Inflammatory macrophage treated with lipopolysaccharide for 4 hours (primary cell): ENCODE measurements at places on chromosomes 12 and 14.

DNA sequence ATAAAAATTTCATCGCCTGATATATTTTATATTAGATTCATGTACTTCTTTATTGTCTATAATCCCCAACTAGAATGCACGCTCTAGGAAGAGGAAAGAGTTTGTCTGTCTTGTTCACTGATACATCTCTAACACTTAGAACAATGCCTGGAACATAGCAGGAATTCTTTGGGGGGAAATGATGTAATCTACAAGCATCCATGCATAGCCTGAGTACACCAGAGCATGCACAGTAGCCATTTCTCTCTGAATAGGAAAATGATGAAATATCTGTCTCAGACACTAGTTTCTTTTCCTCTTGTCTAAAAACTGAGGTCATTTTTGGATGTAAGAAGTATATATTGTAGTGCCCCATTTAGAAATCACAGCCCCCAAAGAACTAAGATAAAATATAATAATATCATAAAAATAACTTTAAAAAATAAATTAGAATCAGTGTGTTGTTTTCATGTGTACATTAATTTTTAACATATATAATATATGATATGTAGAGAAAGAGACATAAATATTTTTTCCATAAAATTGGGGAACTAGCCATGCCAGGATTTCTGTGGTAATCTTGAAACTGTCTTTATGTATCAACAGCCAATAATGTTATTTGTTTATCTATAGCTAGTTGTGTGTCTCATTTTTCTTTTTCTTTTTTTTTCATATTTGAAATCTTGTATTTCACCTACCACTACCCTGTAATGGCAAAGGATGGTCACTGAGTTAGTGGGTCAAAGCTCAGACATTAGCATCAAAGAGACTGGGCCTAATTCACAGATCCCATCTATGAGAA lies 155.6 kb upstream of the TMCC3 start:
- DNase-seq = peak; percentile 87

DNA sequence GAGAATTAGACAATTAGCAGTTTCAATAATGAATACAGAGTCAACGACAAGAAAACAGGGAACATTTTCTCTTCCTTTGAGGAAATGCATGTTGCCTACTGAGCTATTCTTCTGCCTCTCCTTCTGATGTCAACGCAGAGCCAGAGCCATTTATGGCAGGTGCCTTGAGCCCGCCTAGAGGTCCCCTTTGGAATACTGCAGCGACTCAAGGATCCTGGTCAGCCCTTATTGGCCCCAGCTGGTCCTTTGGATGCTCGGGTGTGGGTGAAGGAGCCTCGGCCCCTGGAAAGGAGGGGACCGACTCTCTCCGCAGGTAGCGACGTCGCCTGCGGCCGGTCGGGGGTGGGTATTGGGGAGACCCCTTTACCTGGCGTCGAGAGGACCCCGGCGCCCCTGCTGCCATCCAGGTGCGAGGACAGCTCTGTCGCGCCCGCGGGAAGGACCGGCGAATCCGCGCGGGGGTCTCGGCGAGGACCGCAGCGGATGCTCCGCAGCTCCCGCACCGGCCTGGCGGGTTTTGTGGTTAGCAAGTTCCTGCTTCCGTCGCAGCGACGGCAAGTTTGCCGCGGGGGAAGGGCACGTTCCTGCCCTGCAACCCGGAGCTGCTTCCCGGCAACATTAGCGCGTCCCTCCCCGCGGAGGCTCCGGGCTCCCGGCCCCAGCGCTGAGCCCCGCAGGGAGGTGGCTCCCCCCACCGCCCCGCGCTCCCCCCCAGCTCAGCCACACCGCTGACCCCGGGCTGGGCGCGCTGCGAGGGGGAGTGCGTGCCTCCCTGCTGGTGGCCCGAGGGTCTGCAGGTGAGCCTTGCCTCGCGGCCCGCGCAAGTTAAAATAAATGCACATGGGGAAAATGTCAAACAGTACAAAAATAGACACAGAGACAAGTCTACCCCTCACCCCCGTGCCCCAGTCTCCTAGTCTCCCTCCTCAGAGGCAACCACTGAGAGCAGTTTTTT lies at the start of gene MANSC1:
Gene MANSC1, minus strand, starts transcription at position 532 of the 955 bp plus-strand sequence. CDS start 6,928 bp downstream, outside the sequence.
- DNase-seq = no peak

DNA sequence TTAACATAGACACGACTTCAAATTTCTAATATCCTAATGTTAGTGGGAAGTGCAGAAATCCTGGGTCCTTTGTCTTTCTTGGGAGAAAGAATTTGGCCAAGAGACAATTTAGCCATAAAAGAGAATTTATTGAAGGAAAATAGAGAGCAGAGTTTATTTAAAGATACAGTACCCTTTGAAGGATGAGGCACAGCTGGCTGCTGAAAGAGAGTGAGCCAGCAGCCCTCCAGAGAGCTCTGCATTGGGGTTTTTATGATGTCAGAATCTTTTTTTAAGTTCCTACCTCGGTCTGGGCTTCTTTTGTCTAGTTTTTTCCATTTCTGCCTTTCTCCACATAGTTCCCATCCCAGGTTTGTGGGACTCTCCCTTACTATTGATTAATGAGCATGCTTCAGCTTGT lies 37.5 kb downstream of the CCER1 start:
- DNase-seq = no peak

GRCh38 chr12:126976579-126976978 lies 1290.4 kb upstream of the TMEM132C start:
- no peak for DNase-seq

DNA sequence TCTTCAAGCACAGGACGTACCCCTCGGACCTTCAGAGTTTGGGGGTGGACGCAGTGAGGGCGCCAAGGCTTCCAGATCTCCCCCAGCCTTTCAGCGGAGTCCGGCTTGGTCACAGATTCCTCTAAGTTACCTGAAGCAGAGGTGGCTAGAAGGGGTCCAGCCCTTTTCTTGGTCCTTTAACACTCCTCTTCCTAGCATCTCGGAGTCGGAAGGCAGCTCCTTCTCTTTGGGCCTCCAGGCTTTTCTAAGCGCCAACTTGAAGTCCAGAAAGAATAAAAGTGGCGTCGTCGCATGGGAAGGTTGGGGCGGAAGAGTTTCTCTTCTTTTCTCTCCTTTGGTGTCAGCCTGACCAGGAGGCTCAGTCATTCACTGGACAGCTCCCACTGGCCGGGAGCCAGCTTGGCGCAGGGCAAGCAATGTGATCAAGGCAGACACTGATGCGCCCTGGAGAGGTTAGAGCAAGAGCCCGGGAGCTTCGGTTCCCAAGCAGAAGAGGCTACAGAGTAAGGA lies 9.6 kb downstream of the OR6S1 start:
- no peak for DNase-seq

GRCh38 chr12:11133816-11134215 lies 628 bp downstream of the TAS2R30 start:
- DNase-seq = no peak

DNA sequence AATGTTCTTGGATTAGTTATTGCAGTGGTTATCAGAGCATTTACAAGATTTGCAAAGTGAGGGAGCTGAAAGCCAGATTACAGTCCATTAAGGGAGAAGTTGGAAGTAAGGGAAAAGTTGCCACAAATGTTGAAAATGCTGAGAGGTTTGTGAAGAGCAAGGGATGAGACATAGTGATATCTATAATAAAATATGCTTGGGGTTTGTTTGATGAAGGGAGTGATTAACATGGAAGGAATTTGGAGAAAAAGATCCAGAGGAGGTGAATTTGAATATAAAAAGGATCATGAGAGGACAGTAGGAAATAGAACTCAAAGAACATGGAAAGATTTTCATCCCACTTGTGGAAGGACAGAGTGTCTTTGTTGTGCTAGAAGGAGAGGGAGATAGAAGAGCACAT lies 19.3 kb upstream of the CCER1 start:
- no peak for DNase-seq

GRCh38 chr14:34081101-34081575 lies 130.3 kb upstream of the EGLN3 start:
- no peak for DNase-seq

GRCh38 chr14:63299351-63300110 lies 19.2 kb downstream of the GPHB5 start:
- no peak for DNase-seq

- DNase-seq = no peak
These were observed 27.6 kb downstream of the TCTN1 start for GRCh38 chr12:110641521-110641920.

- DNase-seq = no peak
These were observed 31.0 kb downstream of the RNF34 start for GRCh38 chr12:121430833-121431415.

- DNase-seq = no peak
These were observed 179.3 kb downstream of the MIPOL1 start for GRCh38 chr14:37376944-37377609.

DNA sequence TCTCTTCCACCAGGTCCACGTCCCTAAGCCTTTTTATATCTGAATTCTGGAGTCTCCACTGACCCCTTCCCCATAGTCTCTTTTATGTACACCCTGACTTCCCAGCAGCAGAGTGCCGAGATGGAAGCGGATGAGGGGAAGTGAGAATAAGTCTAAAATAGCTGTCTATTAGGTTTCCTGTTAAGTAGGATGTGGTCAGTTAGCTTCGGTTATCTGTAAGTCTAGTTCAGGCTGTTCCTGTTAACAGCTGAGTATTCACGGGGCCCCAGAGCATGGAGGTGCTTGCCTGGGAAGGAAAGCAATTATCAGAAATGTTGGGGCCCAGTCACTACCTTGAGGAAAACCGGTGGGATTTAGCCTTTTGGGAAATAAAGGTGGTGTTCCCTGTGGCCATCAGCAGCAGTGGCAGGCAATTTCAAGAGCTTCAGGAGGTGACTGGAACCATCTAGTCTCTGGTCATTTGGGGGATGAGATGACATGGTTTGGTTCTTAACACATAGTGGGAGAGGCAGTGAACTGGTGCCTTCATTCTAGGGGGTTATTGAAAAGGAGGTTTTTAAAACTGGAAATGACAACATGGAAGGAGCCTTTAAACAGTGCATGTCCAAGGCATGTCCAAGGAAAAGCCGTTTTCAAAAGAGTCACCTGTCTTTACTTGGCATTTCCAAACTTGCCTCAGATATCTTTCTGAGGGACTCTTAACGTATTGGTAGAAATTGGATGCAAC lies 21.8 kb downstream of the CHST11 start:
- DNase-seq = peak; percentile 77

DNA sequence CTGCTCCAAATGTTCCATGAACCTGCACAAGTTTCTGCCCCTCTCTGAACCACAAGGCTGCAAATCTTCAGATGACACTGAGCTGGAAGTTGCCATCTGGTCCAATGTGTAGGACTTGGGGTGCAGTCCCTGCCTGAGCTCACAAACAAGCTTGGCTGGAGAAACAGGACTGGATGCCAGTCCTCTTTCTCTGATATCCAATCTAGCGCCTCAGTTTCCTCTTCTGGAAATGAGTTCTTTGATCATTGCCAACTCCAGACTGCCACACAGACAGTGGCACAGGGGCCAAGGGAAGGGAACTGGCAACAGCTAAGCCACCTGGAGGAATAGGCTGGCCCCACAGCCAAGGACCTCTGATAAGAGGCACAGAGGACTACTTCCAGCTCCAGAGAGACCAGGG lies 15.5 kb downstream of the CMKLR1 start:
- DNase-seq = no peak

DNA sequence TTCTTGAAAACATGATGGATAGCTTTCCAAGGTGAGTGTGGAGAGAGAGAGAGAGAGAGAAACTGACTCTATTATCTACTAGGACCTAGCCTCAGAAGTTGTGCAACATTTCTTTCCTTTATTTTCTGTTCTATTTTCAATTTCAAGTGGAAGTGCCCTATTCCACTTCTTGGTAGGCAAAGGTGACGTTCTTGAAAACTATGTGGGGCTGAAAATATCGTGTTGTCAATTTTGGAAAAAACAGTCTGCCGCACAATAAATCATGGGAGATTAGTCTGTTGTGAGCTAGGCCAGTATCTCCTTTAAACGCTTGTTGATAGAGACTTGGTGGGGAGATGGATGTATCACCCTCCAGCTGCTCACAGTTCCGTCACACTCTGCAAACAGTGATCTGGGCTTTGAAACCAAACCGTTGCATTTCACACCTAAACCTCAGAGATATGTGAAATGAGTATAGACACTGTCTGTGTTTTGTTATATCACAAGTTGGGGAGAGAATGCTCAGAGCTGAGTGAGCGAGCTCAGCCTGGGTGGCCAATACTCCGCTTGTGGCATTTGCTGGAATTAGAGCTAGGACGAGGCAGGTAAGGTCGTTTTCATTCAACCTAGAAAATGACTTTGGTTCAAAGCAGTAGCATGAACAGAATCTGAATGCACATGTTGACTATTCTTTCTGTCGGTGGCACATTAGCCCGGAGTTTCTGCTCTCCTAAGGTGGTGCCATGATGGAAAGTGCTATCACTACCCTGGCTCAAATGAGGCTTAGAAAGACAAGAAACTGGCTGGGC lies 75.1 kb upstream of the ST8SIA1 start:
- peak; percentile 14 for DNase-seq

DNA sequence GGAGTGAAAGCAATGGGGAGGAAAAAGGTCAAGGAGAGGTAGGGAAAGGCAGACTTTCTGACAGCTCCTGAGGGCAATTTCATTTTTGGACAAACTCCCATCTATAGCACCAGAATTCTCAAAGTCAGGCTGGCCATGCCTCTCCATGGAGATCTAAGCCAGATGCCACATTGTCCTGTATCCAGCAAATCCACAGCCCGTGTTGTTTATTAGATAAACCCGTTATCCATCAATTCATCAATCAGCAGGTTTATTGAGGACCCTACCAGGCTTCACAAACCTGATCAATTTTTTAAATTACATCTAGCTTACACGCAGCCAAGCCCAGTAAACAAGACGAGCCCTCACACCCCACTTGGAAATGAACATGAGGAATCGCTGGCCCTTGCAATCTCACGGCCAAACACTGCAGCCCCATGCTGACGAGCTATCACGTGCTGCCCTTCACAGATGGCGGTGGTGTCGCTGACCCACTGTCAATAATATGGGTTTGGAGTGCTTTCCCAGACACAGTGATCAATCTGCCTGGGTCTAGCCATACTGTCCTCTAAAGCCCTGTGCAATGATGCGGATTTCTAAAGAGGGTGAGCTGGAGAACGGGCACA lies 332.9 kb downstream of the DPF3 start:
- DNase-seq = no peak

- no peak for DNase-seq
These were observed 89.3 kb downstream of the FIGNL2 start for GRCh38 chr12:51759175-51759574.

DNA sequence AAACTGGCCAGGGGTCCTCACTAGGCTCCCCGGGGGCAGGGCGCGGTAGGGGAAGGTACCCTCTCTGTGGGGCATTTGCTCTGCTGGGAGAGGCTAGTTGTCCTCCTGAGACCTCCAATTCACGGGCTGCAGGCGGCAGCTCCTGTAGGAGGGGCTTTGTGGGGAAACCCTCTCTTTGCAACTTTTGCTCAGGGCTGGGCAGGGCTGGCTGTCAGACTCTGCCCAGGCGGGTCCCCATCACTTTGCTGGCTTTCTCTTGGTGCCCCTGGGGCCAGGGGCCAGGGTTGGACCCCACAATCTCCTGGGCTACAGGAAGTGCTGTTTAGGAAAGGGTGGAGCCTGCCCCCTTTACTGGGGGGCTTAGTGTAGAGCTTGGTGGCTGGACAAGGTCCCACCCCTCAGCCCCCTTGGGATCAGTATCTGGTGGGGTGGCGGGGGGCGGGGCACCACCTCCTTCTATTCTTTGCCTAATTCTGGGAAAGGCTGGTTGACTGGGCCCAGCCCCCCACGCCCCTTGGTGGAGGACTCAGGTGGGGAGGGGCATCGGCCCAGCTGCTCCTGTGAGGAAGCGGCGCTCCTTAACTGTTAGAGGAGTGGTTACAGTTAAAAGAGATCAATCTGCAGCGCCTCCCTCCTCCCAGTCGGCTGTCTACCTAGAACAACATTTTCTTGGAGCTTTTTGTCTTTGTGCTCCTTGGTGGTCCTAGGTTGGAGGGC lies 918.7 kb downstream of the AACS start:
- no peak for DNase-seq
